CD8-positive, alpha-beta memory T cell (primary cell): ENCODE measurements at places on chromosomes 16 and 17. TPM values are rescaled to one million over a fixed set of nuclear protein-coding genes. Genes with fewer than 3 reads are reported as not detected.

GRCh38 chr16:86818671-86819532, 240.6 kb downstream of the FOXL1 start:
- DNase-seq, result no peak
- no peak overlapping the region for H3K27ac ChIP-seq
- H3K4me3 ChIP-seq, result no peak overlapping the region
- H3K4me1 ChIP-seq, result no peaks in the 10 kb centered on the region
- H3K36me3 ChIP-seq, result no peaks in the 10 kb centered on the region

DNA sequence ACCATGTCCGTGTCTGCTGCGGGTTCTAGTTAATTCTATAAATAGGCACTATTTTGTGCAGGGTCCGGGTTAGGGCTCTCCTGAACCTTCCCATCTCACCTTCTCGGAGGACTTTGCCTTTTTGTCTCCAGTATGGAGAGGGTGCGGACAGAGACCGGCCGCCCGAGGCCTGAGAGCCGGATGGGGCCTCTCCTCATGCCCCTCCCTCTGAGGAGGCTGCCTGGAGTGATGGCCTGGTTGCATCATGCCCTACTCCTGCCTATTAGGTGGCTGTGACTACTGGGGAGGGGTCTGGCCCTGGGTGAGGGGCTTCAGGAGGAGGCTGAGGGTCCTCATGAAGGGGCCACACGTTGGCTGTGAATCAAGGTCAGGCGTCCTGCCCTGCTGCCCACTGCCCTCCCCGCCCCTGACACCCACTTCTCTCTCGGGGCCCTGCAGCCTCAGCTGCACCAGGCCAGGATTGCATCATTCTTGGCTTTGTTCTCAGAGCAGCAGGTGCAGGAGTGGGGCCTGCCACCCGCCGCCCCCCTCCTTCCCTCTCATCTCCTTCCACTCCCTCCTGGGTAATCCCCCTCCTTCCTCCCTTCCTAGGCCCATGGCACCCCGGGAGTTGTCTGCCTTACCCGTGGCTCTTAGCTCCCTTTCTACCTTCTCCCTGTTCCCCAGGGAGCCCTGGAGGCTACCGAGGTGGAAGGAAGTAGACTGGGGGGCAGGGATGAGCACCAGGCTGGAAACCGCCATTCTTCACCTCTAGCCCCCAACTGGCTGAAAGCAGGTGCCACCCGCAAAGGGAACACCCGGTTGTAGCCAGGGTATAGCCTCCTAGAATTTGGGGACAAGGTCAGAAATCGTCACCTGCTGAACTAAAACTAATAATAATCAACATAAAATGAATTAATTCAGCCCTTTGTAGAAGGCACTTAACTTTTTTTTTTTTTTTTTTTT, 12.7 kb upstream of the ARHGAP23 start:
- DNase-seq, result no peak
- H3K4me3 ChIP-seq, result no peak overlapping the region
- H3K27me3 ChIP-seq, result peaks cover 18% of the 10 kb centered on the region
- H3K27ac ChIP-seq, result no peak overlapping the region
- no peaks in the 10 kb centered on the region for H3K4me1 ChIP-seq

GRCh38 chr17:48753794-48754499, 25.4 kb upstream of the HOXB13 start:
- H3K4me3 ChIP-seq, result no peak overlapping the region
- H3K4me1 ChIP-seq, result no peaks in the 10 kb centered on the region
- H3K27ac ChIP-seq, result no peak overlapping the region
- H3K27me3 ChIP-seq, result peaks cover 83% of the 10 kb centered on the region

- H3K27ac ChIP-seq, result no peak overlapping the region
- H3K36me3 ChIP-seq, result no peaks in the 10 kb centered on the region
- no peak overlapping the region for H3K4me3 ChIP-seq
- peak; percentile 67 for DNase-seq
- no peaks in the 10 kb centered on the region for H3K4me1 ChIP-seq
These were observed 28.7 kb upstream of the GAS7 start for GRCh38 chr17:10226930-10227695.

GRCh38 chr17:77459018-77459755, 318.4 kb downstream of the SEC14L1 start:
- H3K4me1 ChIP-seq, result peaks cover 76% of the 10 kb centered on the region
- H3K27ac ChIP-seq, result peak overlapping the region; percentile 67
- H3K36me3 ChIP-seq, result peaks cover 10% of the 10 kb centered on the region
- peak overlapping the region; percentile 95 for H3K4me3 ChIP-seq

GRCh38 chr17:45580924-45581323, 90.4 kb upstream of the PLEKHM1 start:
- H3K4me1 ChIP-seq, result peaks cover 28% of the 10 kb centered on the region
- H3K4me3 ChIP-seq, result no peak overlapping the region
- no peaks in the 10 kb centered on the region for H3K27me3 ChIP-seq

GRCh38 chr17:46166692-46167249, 26.5 kb downstream of the KANSL1 start:
- no peak overlapping the region for H3K27ac ChIP-seq
- H3K27me3 ChIP-seq, result no peaks in the 10 kb centered on the region
- no peak for DNase-seq

GRCh38 chr17:30084788-30085187, 31.8 kb upstream of the NSRP1 start:
- no peaks in the 10 kb centered on the region for H3K36me3 ChIP-seq
- no peak overlapping the region for H3K4me3 ChIP-seq
- H3K27ac ChIP-seq, result no peak overlapping the region

DNA sequence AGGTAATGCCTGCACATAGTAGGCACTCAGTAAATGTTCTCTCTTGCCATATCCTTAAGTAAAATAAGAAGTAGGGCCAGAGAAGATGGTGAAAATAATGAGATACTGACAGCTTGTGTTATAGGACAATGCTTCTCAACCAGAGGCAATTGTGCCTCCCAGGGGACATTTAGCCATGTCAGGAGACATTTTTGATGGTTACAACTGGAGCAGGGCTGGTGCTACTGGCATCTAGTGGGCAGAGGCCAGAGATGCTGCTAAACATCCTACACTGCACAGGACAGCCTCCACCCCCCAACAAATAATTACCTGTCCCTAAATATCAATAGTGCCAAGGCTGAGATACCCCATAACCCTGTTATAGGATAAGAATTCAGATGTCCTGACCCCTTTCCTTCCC, 1.7 kb downstream of the RAD51D start:
- no peak overlapping the region for H3K4me3 ChIP-seq
- no peak overlapping the region for H3K27ac ChIP-seq
- H3K36me3 ChIP-seq, result no peaks in the 10 kb centered on the region
- H3K4me1 ChIP-seq, result peaks cover 22% of the 10 kb centered on the region

GRCh38 chr17:47997586-47997985, 26.7 kb downstream of the CDK5RAP3 start:
- no peak for DNase-seq
- H3K27ac ChIP-seq, result no peak overlapping the region
- H3K4me3 ChIP-seq, result no peak overlapping the region
- H3K36me3 ChIP-seq, result no peaks in the 10 kb centered on the region

- H3K4me1 ChIP-seq, result no peaks in the 10 kb centered on the region
- H3K36me3 ChIP-seq, result no peaks in the 10 kb centered on the region
- no peak overlapping the region for H3K4me3 ChIP-seq
- no peaks in the 10 kb centered on the region for H3K27me3 ChIP-seq
These were observed 22.7 kb downstream of the RNF43 start for GRCh38 chr17:58394534-58395223.

DNA sequence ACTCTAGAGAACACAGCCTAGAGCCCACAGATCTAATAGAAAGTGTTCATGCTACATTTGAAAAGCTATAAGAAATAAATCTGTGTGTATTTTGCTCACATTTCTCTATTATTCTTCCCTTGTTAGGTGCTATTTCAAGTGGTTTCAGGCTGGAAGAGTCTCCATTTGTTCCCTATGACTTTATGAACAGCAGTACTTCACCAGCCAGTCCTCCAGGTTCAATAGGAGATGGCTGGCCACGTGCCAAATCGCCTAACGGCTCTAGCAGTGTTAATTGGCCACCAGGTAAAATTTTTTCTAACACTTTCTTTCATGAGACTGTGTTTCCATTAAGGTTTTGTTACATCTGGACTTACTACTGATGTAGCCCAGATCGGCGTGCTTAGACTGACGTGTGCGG, 30.7 kb upstream of the SLC5A11 start:
- H3K36me3 ChIP-seq, result peaks cover 77% of the 10 kb centered on the region
- no peaks in the 10 kb centered on the region for H3K4me1 ChIP-seq
- no peak overlapping the region for H3K4me3 ChIP-seq
- no peaks in the 10 kb centered on the region for H3K27me3 ChIP-seq

DNA sequence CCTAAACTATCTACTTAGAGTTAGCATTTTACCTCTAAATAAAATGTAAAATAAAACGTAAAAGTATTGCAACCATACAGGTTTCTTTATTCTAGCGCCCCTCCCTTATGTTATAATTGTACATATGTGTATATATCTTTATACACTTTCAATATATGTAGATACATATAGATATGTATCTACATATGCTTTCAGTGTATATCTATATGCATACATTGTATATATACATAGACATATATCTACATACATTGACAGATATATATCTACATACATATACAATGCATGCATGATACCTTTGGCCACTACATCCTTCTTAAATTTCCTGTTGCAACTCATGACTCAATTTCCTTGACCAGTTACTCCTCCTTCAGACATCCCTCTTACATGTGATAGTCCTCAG, 16.7 kb downstream of the BPTF start:
- H3K27me3 ChIP-seq, result no peaks in the 10 kb centered on the region
- no peaks in the 10 kb centered on the region for H3K36me3 ChIP-seq
- DNase-seq, result no peak
- no peak overlapping the region for H3K27ac ChIP-seq
- H3K4me3 ChIP-seq, result no peak overlapping the region
- H3K4me1 ChIP-seq, result peaks cover 32% of the 10 kb centered on the region

GRCh38 chr17:65402513-65403496, 158.6 kb downstream of the AXIN2 start:
- H3K4me1 ChIP-seq, result no peaks in the 10 kb centered on the region
- no peaks in the 10 kb centered on the region for H3K27me3 ChIP-seq
- H3K36me3 ChIP-seq, result no peaks in the 10 kb centered on the region
- H3K27ac ChIP-seq, result no peak overlapping the region

DNA sequence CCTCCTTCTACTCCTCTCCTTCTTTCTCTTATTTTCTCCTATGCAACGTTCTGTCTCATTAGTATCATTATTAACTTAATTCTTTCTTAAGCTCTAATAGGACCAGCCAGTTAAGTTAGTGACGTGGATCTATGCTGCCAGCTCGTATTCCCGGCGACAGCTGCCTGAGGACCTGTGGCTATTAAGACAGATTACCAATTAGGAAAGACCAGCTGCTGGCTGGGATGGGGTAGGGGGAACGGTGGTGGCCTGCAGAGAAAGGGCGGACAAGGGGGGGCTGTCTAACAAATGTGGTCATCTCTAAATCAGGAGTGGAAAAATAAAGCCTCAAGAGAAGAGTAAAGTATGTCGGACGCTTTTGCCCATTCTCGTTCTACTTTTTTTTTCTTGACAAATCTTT, 770 bp upstream of the MYH3 start:
- no peak overlapping the region for H3K27ac ChIP-seq
- DNase-seq, result no peak
- no peaks in the 10 kb centered on the region for H3K27me3 ChIP-seq
- H3K4me1 ChIP-seq, result peaks cover 3% of the 10 kb centered on the region
- no peak overlapping the region for H3K4me3 ChIP-seq
- no peaks in the 10 kb centered on the region for H3K36me3 ChIP-seq

GRCh38 chr16:53511403-53512280, 8.6 kb upstream of the AKTIP start:
- H3K4me1 ChIP-seq, result peaks cover 23% of the 10 kb centered on the region
- H3K36me3 ChIP-seq, result no peaks in the 10 kb centered on the region
- H3K4me3 ChIP-seq, result no peak overlapping the region
- no peak overlapping the region for H3K27ac ChIP-seq
- no peaks in the 10 kb centered on the region for H3K27me3 ChIP-seq

GRCh38 chr16:1809281-1809801, 15.8 kb upstream of the IGFALS start:
- H3K27ac ChIP-seq, result no peak overlapping the region
- no peaks in the 10 kb centered on the region for H3K27me3 ChIP-seq
- no peak for DNase-seq
- no peaks in the 10 kb centered on the region for H3K4me1 ChIP-seq
- H3K36me3 ChIP-seq, result peaks cover 21% of the 10 kb centered on the region

DNA sequence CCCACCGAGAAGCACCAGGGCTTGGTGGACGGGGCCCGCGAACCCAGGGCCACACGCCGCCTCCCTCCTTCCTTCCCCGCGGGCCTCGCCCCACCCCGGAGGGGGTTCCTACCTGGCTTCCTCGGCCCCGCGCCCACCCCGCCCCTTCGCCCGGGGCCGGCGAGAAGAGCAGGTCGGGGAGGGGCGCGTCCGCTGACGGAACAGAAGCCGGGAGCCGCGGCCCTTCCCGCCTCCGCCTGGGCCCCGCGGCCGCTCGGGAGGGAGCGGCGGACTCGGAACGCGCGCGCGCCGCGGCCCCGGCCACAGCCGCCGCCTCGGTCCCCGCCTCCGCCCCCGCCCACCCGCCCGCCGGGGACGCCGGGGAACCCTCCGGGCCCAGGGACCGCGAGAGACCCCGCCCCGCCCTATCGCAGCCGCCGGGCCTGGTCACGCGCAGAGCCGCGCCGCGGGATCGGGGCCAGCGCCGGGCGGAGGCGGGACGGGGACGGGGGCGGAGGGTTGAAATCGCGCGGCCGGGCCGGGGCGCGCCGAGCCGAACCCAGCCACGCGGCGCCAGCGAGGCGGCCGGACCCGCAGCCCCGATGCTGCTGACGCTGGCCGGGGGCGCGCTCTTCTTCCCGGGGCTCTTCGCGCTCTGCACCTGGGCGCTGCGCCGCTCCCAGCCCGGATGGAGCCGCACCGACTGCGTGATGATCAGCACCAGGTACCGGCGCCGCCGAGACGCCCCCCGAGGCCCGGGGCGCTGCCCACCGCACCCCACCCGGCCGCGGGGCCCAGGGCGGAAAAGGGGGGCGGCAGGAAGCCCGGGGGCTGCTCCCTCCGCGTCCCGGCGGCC, at the start of gene TLCD3A:
Gene TLCD3A, plus strand, starts transcription at position 530 of the 835 bp plus-strand sequence. Its CDS starts 52 bp downstream, at position 582.
- H3K27me3 ChIP-seq, result no peaks in the 10 kb centered on the region
- H3K27ac ChIP-seq, result peak within 1 kb of the TSS; percentile 43
- peak within 1 kb of the TSS; percentile 34 for H3K4me3 ChIP-seq

GRCh38 chr17:7989781-7990655, 12.4 kb upstream of the GUCY2D start:
- H3K27ac ChIP-seq, result peak overlapping the region; percentile 16
- peaks cover 14% of the 10 kb centered on the region for H3K4me1 ChIP-seq
- H3K36me3 ChIP-seq, result no peaks in the 10 kb centered on the region
- peak; percentile 92 for DNase-seq
- H3K27me3 ChIP-seq, result no peaks in the 10 kb centered on the region

GRCh38 chr17:34733333-34733732, 154.0 kb downstream of the TMEM132E start:
- H3K36me3 ChIP-seq, result no peaks in the 10 kb centered on the region
- no peak overlapping the region for H3K27ac ChIP-seq
- H3K27me3 ChIP-seq, result no peaks in the 10 kb centered on the region
- no peaks in the 10 kb centered on the region for H3K4me1 ChIP-seq
- DNase-seq, result no peak
- H3K4me3 ChIP-seq, result no peak overlapping the region

ABCA6 gene
- total RNA-seq, result 0.20 TPM

HIC1 gene
- 42.7 TPM for total RNA-seq

PPP1R1B gene
- not detected for total RNA-seq

TTYH2 gene
- 17.4 TPM for total RNA-seq

CAPN15 gene
- 91.9 TPM for total RNA-seq

CAMKK1 gene
- total RNA-seq, result 2.3 TPM

MNT gene
- 24.3 TPM for total RNA-seq

DBF4B gene
- total RNA-seq, result 16.1 TPM

ENPP7 gene
- total RNA-seq, result 0.11 TPM

CSH1 gene
- not detected for total RNA-seq

ABCA3 gene
- 7.9 TPM for total RNA-seq

C16orf89 gene
- not detected for total RNA-seq

ZPBP2 gene
- total RNA-seq, result 0.58 TPM

PLXDC1 gene
- total RNA-seq, result 2.9 TPM
